ENCODE measurements at places on chromosomes 1 and 21.

GRCh38 chr1:21123287-21123948, 53.3 kb downstream of the EIF4G3 start:
- H3K27ac ChIP-seq = no peak overlapping the region
- H3K4me3 ChIP-seq = no peak overlapping the region
- DNase-seq = no peak
- H3K27me3 ChIP-seq = no peaks in the 10 kb centered on the region
- H3K36me3 ChIP-seq = no peaks in the 10 kb centered on the region

GRCh38 chr1:42759114-42759513, 7.7 kb downstream of the P3H1 start:
- H3K4me1 ChIP-seq = peaks cover 5% of the 10 kb centered on the region
- no peak overlapping the region for H3K4me3 ChIP-seq
- no peak for DNase-seq
- no peaks in the 10 kb centered on the region for H3K27me3 ChIP-seq
- peaks cover 43% of the 10 kb centered on the region for H3K36me3 ChIP-seq

- no peak overlapping the region for H3K4me3 ChIP-seq
- H3K27ac ChIP-seq = no peak overlapping the region
- H3K4me1 ChIP-seq = no peaks in the 10 kb centered on the region
- no peaks in the 10 kb centered on the region for H3K36me3 ChIP-seq
- peaks cover 14% of the 10 kb centered on the region for H3K27me3 ChIP-seq
- no peak for DNase-seq
Observed at GRCh38 chr1:11880911-11881748, 22.4 kb upstream of the NPPB start.

DNA sequence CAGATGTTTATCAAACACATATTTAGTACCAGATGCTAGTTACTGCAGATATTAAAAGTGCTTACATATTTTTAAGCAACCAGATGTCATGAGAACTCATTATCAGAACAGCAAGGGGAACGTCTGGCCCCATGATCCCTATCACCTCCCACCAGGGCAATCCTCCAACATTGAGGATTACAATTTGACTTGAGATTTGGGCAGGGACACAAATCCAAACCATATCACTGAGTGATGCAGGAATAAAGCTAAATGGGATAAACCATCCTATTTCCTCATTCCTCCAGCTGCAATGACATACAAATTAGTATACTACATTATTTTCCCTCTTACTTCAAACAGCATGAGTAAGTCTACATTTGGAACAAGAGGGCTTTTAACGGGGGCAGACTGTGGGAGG, 3.1 kb upstream of the KCNK2 start:
- H3K4me1 ChIP-seq = peaks cover 17% of the 10 kb centered on the region
- no peaks in the 10 kb centered on the region for H3K27me3 ChIP-seq
- H3K36me3 ChIP-seq = no peaks in the 10 kb centered on the region
- H3K27ac ChIP-seq = no peak overlapping the region

- H3K4me1 ChIP-seq = no peaks in the 10 kb centered on the region
- H3K36me3 ChIP-seq = no peaks in the 10 kb centered on the region
- DNase-seq = no peak
- H3K4me3 ChIP-seq = no peak overlapping the region
- peaks cover 36% of the 10 kb centered on the region for H3K27me3 ChIP-seq
Observed at GRCh38 chr1:34370748-34371147, 194.0 kb downstream of the C1orf94 start.

DNA sequence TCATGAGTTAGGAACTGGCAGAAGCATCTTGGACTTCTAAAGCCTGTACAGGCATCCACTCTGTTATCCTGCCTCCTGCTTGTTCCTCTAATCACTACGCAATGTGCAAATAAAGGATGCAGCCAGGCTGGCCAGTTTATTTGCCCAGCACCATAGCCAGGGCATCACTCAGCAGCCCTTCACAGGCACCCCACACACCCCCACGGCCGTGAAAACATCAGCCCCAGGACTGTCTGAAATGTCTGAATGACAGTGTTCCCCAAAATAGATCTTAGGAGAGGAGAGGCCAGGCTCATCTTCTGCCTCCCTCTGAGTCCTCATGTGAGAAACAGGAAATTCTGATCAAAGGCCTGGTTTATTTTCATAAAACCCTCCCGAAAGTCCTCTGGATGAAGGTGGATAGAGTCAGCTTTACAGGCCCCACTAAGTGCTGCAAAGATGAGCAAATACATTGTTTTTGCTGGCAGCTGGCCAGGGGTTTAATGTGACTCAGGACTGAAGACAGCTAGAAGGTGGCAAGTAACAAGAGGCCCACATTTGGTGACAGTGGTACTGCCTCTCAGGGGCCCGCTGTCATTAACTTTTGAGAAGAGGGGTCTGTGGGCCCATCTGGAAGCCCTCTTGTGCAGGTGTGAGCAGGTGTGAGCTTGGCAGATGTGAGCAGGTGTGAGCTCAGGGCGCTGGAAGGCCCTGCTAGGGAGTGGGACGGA, 32.9 kb downstream of the GRHL3 start:
- no peak overlapping the region for H3K27ac ChIP-seq
- DNase-seq = peak; percentile 72
- no peaks in the 10 kb centered on the region for H3K27me3 ChIP-seq
- no peaks in the 10 kb centered on the region for H3K36me3 ChIP-seq
- no peak overlapping the region for H3K4me3 ChIP-seq

DNA sequence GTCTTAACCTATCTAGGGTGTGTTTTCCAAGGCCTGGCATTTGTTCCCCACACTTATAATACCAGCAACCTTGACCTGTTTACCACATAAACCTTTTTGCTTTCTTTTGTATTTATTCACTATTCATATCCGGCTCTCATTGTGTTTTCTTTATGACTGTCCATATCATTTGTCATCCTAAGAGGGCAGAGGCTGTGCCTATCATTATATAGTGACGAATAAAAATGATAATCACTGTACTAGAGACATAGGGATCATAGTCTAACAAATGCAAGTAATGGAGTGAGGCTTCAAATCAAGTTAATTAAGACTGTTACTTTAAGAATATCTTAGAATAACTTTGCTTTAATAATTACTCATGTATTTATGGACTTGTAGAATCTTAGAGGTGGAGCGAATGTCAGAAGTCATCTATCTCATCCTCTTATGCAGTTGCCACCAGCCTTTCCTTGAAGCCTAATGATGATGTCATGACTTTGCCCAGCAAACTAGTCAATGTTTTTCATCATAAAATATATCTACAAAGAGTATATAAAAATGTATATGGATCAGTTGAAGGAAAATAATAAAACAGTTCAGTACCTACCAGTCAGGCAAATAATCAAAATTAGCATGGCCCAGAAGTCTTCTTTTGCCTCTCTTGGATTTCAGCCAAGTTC, 4.7 kb upstream of the ETV3 start:
- H3K27me3 ChIP-seq = no peaks in the 10 kb centered on the region
- no peaks in the 10 kb centered on the region for H3K36me3 ChIP-seq
- H3K4me3 ChIP-seq = no peak overlapping the region
- H3K27ac ChIP-seq = no peak overlapping the region
- DNase-seq = no peak

DNA sequence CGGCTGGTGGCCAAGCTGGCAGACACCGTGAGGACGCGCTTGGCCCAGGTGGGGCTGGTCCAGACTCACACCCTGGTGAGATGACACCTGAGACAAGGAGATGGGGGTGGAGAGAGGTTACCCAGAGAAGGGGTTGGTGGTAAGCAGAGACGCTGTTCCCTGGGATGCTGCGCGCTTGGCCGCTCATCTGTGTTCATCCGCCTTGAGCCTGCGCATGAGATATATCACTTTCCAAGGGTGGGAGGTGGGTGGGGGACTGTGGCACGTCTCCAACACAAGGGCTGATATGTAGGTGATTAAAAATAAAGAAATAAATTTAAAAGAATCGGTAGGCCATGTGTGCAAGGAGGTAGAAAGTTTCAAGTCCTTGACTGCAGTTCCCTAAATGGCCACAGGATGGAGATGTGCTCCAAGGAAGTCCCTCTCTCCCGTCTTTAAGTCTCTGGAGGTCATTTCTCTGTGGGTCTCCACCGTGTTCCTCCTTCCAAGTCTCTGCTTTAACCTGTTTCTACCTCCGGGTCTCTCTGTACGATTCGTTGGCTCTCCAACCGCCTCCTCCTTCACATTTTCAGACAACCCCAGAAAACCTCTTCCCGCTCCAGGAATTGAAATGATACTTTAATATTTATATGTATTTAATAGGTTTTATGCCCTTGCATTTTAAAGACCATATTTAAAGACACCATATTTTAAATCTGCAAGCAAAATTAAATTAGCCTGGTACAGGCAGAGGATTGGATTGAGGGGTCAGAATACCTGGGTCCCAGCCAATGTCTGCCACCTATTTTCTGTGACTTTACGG, 4.5 kb downstream of the TTC24 start:
- DNase-seq = peak; percentile 77
- no peak overlapping the region for H3K27ac ChIP-seq
- H3K36me3 ChIP-seq = no peaks in the 10 kb centered on the region
- H3K27me3 ChIP-seq = no peaks in the 10 kb centered on the region
- no peak overlapping the region for H3K4me3 ChIP-seq

DNA sequence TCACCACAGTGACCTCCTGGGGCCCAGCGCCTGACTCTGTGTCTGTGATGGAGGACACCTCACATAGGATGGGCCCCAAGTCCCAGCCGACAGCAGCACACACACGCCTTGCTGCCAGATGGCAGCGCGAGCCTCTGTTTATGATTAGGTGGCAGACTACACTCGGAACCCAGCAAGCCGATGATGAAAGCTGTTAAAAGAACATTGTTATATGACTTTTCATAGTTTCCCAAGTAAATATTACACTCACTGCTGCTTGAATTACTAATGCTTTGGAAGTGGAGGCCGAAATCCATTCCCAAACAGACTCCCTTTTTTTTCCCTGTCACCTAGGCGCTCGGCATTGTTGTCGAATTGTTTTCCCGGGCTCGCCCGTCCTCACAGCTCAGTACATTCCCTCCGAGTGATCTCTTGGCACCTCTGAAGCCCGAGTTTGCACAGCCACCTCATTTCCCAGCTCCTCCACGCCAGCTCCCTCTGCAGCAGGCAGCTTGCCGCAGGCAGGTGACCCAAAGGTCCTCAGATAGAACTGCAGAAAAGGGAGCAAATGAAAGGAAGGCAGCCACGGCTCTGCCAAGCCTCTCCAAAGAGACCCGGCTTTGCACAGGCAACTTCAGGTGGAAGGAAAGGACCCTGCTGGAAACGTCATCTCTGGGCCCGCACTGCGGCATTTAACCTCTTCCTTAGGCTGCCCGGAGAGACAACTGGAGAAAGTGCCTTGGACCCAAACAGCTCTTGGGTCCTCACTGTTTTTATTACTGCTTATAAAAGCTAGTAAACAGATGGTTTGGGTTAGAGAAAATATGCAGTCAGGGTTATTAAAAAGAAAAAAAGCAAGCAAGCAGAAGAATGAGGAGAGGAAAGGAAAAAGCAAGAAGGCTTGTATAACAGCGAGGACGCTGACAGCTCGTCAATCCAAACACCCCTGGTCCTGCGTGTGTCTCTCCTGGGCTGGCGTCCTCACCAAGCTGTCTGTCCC, 72.2 kb upstream of the SLC25A33 start:
- H3K36me3 ChIP-seq = no peaks in the 10 kb centered on the region
- peak; percentile 77 for DNase-seq
- peak overlapping the region; percentile 20 for H3K4me3 ChIP-seq
- H3K4me1 ChIP-seq = peaks cover 9% of the 10 kb centered on the region

Measured in GM23248 (cell line).